ENCODE measurements at places on chromosomes 1 and 21. TPM values are rescaled to one million over a fixed set of nuclear protein-coding genes. Genes with fewer than 3 reads are reported as not detected.

- DNase-seq, result no peak
Measured at GRCh38 chr1:65840683-65841082, 48.0 kb downstream of the PDE4B start.

- DNase-seq, result no peak
Measured at GRCh38 chr21:35252831-35253230, 203.7 kb upstream of the RUNX1 start.

GRCh38 chr1:109438798-109439297 lies 12.6 kb upstream of the PSMA5 start:
- DNase-seq, result no peak

SLC6A9 gene
- 1.5 TPM for total RNA-seq

GRCh38 chr1:110130989-110131388 lies 18.7 kb downstream of the UBL4B start:
- DNase-seq, result no peak

SLC45A1 gene
- 2.2 TPM for total RNA-seq

DNA sequence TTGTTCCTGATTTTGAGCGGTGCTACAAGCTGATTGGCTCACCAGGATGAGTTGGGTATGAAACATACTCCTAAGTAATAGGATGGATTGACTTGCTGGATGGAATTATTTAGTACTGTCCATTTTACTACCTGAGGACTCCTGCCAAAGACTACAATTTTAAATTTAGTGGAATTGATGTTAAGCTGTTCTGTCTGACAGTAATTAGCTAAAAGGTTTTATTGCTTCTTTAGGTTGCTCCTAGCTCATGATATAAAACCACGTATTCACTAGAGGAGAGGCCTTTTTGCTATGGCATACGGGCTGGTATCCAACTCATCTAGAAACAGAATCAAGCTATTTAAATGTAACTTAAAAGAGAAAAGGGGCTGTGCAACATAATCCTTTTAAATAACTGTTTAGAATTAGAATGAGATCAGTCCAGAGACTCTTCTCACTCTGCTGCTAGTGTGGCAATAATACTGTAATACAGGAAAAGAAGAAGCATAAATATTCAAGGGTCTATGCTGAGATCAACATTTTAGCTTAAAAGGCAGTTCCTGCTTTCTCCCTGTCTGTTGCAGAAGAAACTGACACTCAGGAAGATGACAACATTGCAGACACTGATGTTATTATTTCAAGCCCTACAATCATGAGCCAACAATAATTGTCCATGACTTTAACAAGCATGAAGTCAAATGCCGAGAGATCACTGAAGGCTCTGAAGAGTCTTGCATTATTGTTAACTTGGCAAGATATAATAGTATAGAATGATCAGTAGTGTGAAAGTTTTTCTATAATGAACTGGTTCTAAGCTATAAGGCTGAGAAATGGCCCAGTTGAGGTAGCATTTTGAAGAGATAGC lies 258.7 kb upstream of the ADGRL4 start:
- no peak for DNase-seq

CALML6 gene
- 1.4 TPM for total RNA-seq

DNA sequence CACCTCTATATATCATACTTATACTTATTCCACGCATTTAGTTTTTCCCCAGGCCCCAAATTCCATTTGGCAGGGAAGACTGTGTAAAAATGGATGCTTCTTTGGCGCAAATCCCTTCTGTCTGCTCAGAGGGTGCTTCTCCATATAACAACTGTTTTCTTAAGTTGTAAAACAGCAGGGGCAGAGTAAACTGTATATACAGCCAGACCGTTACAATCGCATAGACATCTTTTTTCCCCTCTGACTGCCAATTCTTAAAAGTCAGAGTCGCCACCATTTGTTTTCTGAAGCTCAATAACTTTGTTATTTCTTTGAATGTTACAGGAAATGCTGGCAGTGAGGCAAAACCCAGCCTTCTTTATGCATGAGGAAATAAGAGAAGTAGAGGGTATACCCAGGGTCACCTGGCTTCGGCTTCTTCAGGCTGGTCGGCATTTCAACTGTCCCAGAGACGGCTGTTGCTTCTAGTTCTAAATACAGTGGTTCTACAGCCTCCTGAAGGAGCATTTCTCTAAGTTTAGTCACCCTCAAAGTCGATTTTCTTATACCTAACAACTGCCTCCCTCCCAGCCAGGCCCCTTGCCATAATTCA lies 188.4 kb downstream of the CLIC6 start:
- DNase-seq, result no peak

EMC1 gene
- 51.2 TPM for total RNA-seq

GRCh38 chr1:60281360-60281932 lies 207.9 kb upstream of the C1orf87 start:
- DNase-seq, result peak; percentile 74

GRCh38 chr1:39352881-39353280 lies 138.6 kb upstream of the BMP8A start:
- no peak for DNase-seq

CYP4A22 gene
- total RNA-seq, result not detected

DNA sequence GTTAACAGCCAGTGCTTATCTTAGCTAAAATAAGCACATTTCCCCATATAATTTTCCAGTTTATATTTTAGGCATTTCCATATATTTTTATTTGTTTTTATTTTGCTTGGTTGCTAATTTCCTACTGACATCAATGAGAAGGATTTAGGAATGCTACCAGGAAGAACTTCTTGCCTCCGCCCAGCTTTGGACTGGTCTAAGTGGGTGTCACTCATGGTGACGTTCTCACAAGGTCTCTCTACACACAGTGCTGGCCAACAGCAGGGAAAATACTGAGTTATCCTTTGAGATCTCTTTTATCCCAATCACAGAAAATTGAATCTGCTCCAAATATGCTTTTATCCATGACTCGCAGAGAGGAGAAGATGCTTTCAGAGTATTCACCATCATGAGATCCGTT lies 13.2 kb downstream of the MX1 start:
- DNase-seq, result no peak

- no peak for DNase-seq
Measured at GRCh38 chr1:7378346-7379130, 392.6 kb upstream of the VAMP3 start.

DNA sequence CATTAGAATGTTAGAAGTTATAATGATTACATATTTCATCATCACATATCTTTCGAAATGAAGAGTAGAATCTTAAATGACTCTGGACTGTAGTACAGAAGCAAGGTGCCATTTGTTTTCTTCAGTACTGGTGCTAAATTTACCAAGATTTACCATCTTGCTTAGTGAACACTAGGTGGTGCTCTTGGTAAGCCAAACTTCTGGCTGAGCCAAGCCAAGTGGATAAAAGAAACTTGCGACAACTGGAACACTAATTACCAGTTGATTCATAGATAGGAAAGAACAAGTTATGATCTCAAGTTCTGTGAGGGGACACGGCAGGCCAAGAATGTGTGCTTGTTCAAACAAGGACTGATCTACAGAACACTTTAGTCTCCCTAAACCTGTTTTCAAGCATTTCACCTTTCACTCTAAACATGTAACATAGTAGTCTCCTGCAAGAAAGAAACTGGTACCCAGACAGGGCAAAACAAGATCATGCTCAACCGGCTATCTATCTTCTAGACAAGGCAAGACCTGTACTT lies 19.8 kb downstream of the SPRTN start:
- peak; percentile 63 for DNase-seq
